LHCN-M2 (cell line): ENCODE measurements at places on chromosomes 5 and 9. TPM values are rescaled to one million over a fixed set of nuclear protein-coding genes. Genes with fewer than 3 reads are reported as not detected.

DNA sequence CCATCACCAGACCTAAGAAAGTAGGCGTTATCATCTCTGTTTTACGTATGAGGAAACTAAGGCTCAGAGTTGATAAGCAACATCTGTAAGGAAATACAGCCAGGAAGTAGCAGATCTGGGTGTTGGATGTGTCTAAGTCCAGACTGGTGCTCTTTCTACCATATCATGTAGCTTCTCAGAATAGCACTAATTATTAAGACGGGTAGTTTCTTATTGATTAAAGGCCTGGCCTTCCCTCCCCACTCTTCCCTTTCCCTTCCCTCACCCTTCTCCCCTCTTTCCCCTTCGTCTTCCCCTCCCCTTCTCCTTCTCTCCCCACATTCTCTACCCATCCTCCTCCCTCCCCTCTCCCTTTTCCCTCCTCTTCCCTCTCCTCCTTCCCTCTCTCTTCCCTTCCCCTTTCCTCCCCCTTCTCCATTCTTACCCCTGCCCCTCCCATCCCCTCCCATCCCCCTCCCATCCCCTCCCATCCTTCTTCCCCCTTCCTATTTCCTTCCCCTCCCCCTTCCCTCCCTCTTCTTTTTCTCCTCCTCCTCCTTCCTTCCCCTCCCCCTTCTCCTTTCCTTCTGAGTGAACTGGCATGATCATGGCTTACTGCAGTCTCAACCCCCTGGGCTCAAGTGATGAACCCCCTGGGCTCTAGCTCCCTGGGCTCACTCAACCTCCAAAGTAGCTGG lies 79.4 kb downstream of the SNX24 start:
- DNase-seq = no peak

- peak; percentile 34 for DNase-seq
Observed at GRCh38 chr9:4059437-4059836, 240.4 kb downstream of the GLIS3 start.

GRCh38 chr5:77423022-77423750 lies 68.9 kb downstream of the WDR41 start:
- DNase-seq = no peak

DNA sequence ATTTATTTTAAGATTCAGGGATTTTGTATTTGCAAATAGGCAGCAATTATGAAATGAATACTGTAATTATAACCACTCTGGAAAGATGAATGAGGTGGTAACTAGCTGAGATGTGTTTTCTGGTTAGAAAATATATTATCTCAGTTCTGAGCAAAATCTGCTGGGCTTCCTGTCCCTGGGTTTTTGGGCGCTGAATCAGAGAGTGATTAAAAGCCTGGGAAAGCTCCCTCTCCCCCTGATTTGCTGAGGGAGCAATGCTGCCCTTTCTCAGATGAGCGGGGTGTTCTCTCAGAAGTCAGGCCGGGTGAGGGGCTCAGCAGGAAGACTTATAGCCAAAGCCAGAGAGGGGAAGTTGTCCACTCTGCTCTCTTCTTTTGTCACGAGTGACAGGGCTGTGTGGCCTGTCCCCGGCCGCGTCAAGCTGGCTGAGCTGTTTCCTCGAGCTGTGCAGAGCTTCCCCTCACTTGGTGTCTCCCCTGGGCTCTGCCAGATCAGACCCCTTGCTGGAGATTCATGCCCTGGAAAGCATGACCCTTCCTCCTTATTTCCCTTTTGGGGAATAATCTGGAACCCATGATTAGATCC lies 39.8 kb upstream of the PITX1 start:
- DNase-seq = peak; percentile 15

DNA sequence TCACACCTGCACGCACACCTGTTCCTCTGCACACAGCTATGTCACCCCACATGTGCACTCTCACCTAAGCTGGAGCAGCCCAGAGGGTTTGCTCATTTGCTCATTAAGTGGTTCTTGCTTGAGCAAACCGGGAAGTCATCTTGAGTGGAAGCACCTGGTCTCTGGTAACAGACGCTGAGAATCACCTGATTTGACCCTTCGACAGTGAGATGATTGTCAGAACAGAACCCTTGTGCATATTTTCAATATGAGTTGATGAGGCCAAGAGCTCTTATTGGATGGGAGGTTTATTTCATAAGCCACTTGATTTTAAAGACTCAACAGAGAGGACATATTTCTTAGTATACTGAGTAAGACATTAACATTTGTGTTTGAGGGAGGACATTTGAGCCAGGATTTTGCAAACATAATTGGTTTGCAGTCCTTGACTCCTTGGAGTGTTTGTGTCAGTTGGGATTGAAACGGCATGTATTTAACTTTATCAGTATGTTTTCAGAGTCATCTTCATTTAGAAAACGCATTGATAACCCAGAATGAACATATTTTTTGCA lies 22.1 kb upstream of the LPCAT1 start:
- peak; percentile 8 for DNase-seq

GRCh38 chr5:150598821-150599273 lies 41.6 kb upstream of the SYNPO start:
- DNase-seq = no peak

- no peak for DNase-seq
Observed at GRCh38 chr9:92429836-92430235, 5.6 kb upstream of the OMD start.

DNA sequence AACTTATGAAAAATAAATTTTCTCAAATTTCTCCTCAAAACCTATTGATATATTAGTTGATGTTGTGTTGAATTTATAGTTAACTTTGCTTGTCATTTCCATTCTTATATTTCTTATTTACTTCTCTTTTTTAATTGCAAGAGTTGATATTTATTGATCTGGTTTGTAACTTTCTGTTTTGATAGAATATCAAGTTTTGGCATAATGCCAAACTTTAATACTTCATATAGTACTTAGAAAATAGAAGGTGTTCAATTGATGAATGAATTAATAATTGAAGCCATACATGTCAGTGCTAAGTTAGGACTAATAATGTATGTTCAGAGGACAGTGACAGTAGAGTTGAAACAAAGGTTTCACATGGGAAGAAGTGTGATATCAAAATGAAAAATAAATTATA lies 27.9 kb downstream of the ERCC6L2 start:
- DNase-seq = no peak

SH3PXD2B gene
- total RNA-seq = 23.1 and 25.9 TPM in 2 replicates

GM2A gene
- 27.8 and 29.6 TPM in 2 replicates for total RNA-seq

LIX1 gene
- not detected in 2 replicates for total RNA-seq

ORM1 gene
- total RNA-seq = not detected in 2 replicates

FST gene
- total RNA-seq = 4.7 and 8.4 TPM in 2 replicates

CXCL14 gene
- not detected in 2 replicates for total RNA-seq

TAF11L5 gene
- not detected in 2 replicates for total RNA-seq

PDZD2 gene
- not detected in 2 replicates for total RNA-seq

RANBP17 gene
- total RNA-seq = 0.86 and 4.6 TPM in 2 replicates

SPATA31A3 gene
- total RNA-seq = not detected in 2 replicates

PTGR1 gene
- total RNA-seq = 82.7 and 89.7 TPM in 2 replicates
